T-helper 9 cell (primary cell): ENCODE measurements at places on chromosomes 7 and 10.

GRCh38 chr7:114242992-114243507 is 171.6 kb upstream of the FOXP2 start:
- no peak for DNase-seq

DNA sequence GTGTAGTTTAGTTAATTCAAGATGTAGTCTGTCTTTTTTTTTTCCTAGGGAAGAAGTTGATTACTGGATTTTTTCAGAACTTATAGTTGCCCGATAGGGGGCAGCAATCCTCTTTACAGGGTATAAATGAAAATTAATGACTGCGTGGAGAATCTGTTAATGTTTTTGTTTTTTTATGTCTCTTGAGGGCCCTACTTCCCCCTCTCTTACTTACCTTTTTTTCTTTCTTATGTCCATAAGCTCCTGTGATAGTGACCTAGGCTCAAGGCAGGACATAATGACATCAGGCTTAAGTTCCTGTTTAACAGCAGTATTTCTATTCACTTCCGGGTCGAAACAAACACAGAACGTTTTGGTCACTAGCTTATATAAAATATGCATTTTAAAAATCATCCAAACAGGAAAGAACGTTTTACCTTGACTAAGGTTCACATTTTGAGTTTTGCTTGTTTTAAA is 18.8 kb downstream of the CDC123 start:
- DNase-seq: peak; percentile 37

DNA sequence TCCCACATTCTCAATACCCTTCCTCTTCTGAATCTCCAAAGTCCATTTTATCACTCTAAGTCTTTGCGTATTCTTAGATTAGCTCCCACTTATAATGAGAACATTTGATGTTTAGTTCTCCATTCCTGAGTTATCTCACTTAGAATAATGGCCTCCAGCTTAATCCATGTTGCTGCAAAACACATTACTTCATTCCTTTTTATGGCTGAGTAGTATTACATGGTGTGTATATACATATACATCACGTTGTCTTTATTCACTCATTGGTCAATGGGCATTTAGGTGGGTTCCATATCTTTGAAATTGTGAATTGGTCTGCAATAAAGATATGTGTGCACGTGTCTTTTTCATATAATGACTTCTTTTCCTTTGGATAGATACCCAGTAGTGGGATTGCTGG is 32.3 kb downstream of the GPR22 start:
- DNase-seq: no peak

DNA sequence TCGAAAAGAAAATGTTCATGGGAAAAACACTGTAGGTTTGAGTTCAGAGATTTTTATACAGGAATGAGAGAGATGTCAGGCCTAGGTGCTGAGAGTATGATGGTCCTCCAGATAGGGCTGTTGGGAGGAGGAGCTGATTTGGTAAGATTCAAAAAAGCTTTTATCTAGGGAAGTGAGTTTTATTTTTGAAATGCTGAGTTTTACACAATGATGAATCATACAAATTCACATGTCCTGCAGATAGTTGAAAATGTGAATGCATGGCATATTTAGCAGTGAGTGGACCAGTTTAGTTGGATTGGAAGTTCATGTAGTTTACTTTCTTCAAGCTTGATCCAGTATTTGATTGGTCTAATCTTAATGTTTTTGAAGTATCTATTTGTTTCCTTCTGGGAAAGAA is 154.8 kb downstream of the LRRC4 start:
- no peak for DNase-seq

- no peak for DNase-seq
These were observed 52.0 kb downstream of the EGFR start for GRCh38 chr7:55070854-55071253.

GRCh38 chr10:98331885-98332284 is 63.9 kb upstream of the LOXL4 start:
- DNase-seq: no peak

DNA sequence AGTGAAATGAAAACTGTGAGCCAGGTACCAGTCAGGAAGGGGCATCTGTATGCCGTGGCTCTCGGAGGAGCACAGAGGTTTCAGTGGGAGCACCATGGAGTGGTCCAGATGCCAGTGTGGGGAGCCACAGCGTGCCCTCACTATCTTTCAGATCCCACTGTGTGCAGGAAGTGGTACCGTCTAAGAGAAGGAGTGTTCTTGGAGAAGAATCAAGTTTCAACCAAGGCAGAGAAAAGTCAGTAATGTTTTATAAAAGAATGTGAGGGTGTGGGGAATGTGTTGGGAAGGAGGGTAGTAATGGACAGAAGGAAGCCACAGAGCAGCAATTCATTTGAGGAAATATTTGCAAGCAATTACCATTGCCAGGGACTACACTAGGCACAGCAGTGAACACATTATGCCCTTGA is 35.6 kb downstream of the PRKAR2B start:
- no peak for DNase-seq

GRCh38 chr7:152615031-152615741 is 60.8 kb downstream of the XRCC2 start:
- no peak for DNase-seq

DNA sequence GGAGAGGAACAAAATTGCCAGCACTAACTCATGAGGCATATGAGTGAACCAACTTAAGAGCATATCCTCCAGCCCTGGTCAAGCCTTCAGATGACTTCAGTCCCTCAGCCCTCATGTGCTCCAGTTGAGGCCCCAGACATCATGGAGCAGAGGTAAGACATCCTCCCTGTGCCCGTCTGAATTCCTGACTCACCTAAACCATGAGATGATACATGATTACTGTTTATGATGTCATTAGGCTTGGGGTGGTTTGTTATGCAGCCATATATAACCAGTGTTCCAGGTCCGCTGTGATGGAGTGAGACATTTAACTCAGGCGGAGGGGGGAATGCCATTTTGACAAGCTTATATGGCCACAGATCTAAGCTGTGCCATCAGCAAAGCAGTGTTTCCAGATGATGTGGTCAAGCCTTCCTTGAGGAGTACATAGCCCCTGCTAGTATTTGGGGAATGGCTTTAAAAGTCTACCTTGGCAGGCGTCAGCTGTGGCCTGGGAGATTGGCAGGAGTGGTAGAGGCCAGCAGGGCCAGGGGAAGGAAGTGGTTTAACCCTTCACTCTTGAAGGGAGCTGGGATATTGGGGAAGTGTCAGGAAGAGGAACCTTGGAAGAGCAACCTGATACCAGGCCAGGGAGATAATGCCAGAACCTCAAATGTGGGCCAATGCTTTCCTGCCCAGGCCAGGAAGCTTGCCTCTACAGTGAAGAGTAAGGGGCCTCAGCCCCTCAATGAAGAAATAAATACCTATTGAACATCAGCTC is 343.0 kb upstream of the PODXL start:
- DNase-seq: no peak

DNA sequence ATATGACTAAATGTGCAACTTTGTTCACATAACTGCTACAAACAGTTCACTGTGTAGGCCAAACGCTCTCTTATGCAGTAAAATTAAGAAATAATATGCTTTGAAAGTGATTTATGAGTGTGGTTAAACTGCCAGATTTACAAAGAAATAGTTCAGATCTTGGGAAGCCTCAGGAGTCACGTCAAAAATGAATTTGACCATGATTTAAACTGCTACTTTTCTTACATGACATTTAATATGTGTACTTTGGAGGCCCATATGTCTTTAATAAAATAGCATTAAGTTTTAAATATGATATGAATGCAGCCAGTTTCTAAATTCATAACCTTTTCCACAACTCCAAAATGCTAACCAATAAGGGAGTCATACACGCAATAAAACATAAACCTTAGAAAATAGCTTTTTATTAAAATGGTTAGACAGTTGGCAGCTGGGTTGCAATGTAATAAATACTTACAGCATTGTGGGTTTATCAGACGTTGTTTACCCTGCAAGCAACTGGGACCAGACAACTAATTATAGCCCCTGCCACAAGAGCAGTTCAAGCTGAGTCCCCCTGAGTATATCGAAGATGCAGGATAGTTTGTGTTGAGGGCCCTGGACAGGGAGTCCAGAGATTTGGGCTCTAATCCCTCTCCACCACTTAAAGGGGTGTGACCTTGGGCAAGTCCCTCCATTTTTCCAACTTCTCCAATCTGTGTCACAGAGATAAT is 640.4 kb downstream of the LRMDA start:
- DNase-seq: no peak

DNA sequence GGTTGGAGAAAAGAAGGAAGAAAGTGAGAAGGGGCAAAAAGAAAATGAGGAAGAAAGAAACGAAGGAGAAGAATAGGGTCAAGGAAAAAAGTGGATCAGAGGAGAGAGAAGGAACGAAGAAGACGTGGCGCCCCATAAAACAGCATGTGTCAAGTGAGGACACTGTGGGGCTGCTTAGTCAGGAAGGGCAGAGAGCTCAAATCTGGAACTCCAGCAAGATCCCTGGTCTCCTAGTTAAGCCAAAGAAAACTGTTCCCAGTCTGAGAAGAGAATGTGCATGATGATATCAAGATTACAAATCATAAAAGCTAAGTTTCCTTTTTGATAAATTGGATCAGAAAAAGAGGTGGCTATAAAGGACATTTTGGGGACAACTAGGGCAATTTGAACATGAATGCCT is 33.0 kb downstream of the CREB3L2 start:
- DNase-seq: no peak

- DNase-seq: no peak
These were observed 108.5 kb downstream of the CFTR start for GRCh38 chr7:117588352-117588794.

GRCh38 chr7:155735442-155736115 is 76.7 kb downstream of the SHH start:
- no peak for DNase-seq

- DNase-seq: peak; percentile 53
These were observed 24.7 kb downstream of the AOC1 start for GRCh38 chr7:150876817-150877526.

GRCh38 chr10:99654390-99655175 is 4.7 kb upstream of the ENTPD7 start:
- no peak for DNase-seq

GRCh38 chr10:62136931-62137330 is 131.7 kb downstream of the RTKN2 start:
- no peak for DNase-seq

DNA sequence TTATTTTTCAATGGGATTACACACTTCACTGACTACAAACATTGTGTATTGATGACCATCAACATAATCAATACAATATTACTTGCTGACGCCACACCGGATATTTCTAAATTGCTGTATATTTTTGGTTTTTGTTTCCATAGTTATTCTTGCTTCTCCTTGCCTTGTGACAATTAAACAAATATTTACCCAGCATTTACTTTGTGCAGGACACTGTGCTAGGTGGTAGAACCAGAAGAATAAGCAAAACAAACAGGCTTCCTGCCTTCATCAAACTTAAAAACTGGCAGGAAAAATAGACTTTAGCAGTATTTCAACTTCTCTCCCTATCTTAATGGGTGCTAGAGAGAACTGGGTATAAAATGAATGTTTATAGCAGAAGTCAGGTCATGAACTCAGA is 50.6 kb downstream of the ZNF277 start:
- no peak for DNase-seq

DNA sequence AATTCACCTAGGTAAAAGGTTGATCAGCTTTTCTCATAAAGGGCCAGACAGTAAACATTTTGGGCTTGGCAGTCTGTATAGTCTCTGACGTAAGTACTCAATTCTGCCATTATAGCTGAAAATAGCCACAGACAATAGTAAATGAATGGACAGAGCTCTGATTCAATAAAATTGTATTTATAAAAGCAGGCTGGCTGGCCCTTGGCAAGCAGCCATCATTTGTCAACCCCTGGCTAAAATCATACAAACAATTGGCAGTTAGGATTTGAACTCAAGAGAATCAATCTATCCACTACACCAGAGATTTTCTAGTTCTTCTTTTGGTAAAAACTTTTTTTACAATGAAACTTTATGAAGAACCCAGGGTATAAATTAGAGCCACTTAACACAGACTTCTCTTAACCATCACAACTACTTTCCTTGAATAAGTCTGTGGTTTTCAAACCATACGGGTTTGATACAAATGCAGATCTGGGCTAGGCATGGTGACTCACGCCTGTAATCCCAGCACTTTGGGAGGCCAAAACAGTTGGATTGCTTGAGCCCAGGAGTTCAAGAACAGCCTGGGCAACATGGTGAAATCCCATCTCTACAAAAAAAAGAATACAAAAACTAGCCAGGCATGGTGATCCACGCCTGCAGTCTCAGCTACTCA is 124.5 kb downstream of the SLC16A9 start:
- DNase-seq: no peak

- DNase-seq: no peak
These were observed 267.0 kb downstream of the FRMD4A start for GRCh38 chr10:14063531-14064285.

GRCh38 chr7:14759785-14760184 is 142.8 kb downstream of the DGKB start:
- DNase-seq: no peak

GRCh38 chr7:5712566-5712965 is 68.9 kb downstream of the RNF216 start:
- DNase-seq: no peak

GRCh38 chr10:75272896-75273295 is 37.1 kb upstream of the COMTD1 start:
- DNase-seq: no peak

DNA sequence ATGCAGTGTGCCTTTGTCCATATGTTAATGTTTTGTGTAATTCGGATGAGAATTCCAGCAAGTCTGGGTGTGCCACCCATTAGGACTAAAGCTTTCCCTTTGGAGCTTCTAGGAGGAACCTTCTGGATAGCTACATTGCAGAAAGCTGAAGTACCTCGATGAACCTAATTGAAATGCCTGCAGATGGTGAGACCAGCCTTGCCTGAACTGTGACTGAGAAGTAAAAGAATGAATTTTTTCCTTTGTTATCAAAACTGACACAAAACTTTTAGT is 31.1 kb upstream of the FBXW4 start:
- DNase-seq: no peak

- DNase-seq: no peak
These were observed 17.5 kb upstream of the CLIP2 start for GRCh38 chr7:74271742-74272141.

DNA sequence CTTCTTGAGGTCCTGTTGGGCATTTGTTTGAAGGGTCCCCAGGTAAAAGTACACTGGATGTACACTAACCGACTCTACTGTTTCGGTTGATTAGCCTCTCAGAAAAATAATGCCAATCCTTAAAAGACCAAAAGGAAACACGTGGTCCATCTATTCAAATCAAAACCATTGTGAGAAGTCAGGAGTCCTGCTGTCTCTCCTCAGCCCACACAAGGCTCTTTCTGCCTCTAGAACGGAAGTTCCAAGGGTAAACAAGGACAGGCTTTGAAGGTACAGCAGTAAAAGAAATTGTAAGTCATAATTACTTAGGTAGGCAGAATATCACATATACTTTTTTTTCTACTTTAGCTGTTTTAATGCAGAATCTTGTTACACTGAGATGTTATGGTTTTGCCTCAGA is 71.7 kb upstream of the TPK1 start:
- DNase-seq: no peak
